IPS DF 19.7 (cell line): ENCODE measurements at places on chromosomes 6 and 20.

- DNase-seq: no peak
Observed at GRCh38 chr20:16929756-16930155, 181.6 kb downstream of the OTOR start.

- no peak for DNase-seq
Observed at GRCh38 chr6:44397424-44398164, 10.1 kb downstream of the CDC5L start.

GRCh38 chr20:57374931-57375651 is 16.1 kb upstream of the RBM38 start:
- DNase-seq: no peak

GRCh38 chr20:61956396-61957342 is 109.0 kb downstream of the TAF4 start:
- no peak for DNase-seq

- DNase-seq: no peak
Observed at GRCh38 chr20:32642257-32643046, 31.3 kb downstream of the C20orf203 start.
